ENCODE measurements at places on chromosomes 2 and 18.

- DNase-seq: peak; percentile 63
Measured at GRCh38 chr2:130183512-130184373, 1.7 kb downstream of the MZT2B start.

GRCh38 chr18:9334973-9335696, 562 bp downstream of the TWSG1 start:
- DNase-seq: peak; percentile 23

GRCh38 chr18:23800902-23801301, 111.6 kb downstream of the LAMA3 start:
- DNase-seq: no peak

DNA sequence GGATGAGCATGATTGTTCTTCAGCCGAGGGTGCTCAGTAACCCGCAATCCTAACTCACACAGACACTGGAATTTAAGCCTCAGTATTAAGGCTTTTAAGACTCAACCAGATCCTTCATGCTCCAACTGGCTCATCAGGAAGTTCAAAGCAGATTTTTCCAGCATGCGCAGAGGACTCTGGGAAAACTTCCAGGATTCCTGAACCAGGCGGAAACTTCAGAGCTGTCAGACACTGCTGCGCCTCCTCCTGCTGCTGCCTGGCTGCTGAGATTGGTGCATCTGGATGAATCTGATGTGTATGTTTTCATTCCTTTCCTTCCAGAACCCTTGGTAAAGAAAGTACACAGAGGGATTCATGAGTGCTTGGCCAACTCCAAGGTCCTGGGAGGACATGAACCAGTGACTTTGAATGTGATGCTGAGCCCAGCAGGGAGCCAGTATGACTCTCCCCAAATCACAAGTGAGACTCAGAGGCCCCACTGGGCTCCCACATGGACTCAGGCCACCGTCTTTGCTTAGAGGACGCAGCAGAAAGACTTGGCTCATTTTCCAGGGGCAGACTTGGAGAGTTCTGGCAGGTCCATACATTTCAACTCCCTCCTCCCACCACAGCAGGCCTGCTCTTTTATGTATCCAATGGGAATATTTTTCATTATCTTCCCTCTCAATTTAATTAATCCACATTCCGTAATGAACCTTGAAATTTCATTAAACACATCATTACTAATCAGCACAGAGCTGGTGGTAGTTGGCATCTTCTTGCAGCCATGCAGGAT, 143.5 kb upstream of the HDAC4 start:
- peak; percentile 91 for DNase-seq

GRCh38 chr2:1528273-1529064, 115.2 kb downstream of the TPO start:
- DNase-seq: no peak

- DNase-seq: no peak
Measured at GRCh38 chr2:240725266-240725665, 33.6 kb downstream of the AQP12A start.

- no peak for DNase-seq
Measured at GRCh38 chr2:12330916-12331315, 385.8 kb upstream of the TRIB2 start.

Data from spinal cord (tissue), 10 donors.